ENCODE measurements at places on chromosomes 16 and 17.

GRCh38 chr16:27576729-27577128 lies 26.8 kb downstream of the KATNIP start:
- H3K4me3 ChIP-seq = no peak overlapping the region
- no peaks in the 10 kb centered on the region for H3K36me3 ChIP-seq
- no peaks in the 10 kb centered on the region for H3K27me3 ChIP-seq
- DNase-seq = no peak
- H3K4me1 ChIP-seq = peaks cover 8% of the 10 kb centered on the region

GRCh38 chr17:82177276-82177675 lies 35.4 kb downstream of the CCDC57 start:
- DNase-seq = no peak
- no peaks in the 10 kb centered on the region for H3K4me1 ChIP-seq
- H3K36me3 ChIP-seq = peaks cover 3% of the 10 kb centered on the region
- no peak overlapping the region for H3K27ac ChIP-seq
- no peaks in the 10 kb centered on the region for H3K27me3 ChIP-seq

- no peak overlapping the region for H3K4me3 ChIP-seq
- no peak overlapping the region for H3K27ac ChIP-seq
- H3K4me1 ChIP-seq = peaks cover 27% of the 10 kb centered on the region
- no peak for DNase-seq
- peaks cover 5% of the 10 kb centered on the region for H3K36me3 ChIP-seq
- H3K27me3 ChIP-seq = no peaks in the 10 kb centered on the region
Observed at GRCh38 chr17:64638552-64639203, 23.4 kb downstream of the SMURF2 start.

GRCh38 chr17:78504156-78504925 lies 72.9 kb downstream of the DNAH17 start:
- H3K4me1 ChIP-seq = no peaks in the 10 kb centered on the region
- no peaks in the 10 kb centered on the region for H3K27me3 ChIP-seq
- DNase-seq = no peak
- H3K4me3 ChIP-seq = no peak overlapping the region

GRCh38 chr16:86256995-86257394 lies 253.3 kb upstream of the FOXF1 start:
- no peaks in the 10 kb centered on the region for H3K4me1 ChIP-seq
- H3K4me3 ChIP-seq = no peak overlapping the region
- H3K27ac ChIP-seq = no peak overlapping the region
- H3K27me3 ChIP-seq = peaks cover 11% of the 10 kb centered on the region
- no peaks in the 10 kb centered on the region for H3K36me3 ChIP-seq

Data from endothelial cell of umbilical vein (primary cell).